ENCODE measurements at places on chromosomes 16 and 17. TPM values are rescaled to one million over a fixed set of nuclear protein-coding genes. Genes with fewer than 3 reads are reported as not detected.

The NT5C3B gene
- 66.8 TPM for total RNA-seq

The ATXN2L gene
- 23.2 TPM for total RNA-seq

The ALOXE3 gene
- not detected for total RNA-seq

The SLC6A4 gene
- total RNA-seq = 0.90 TPM

The TP53TG3B gene
- total RNA-seq = 0.08 TPM

Data from smooth muscle cell of the coronary artery (primary cell).